ENCODE measurements at places on chromosomes 7 and 10.

DNA sequence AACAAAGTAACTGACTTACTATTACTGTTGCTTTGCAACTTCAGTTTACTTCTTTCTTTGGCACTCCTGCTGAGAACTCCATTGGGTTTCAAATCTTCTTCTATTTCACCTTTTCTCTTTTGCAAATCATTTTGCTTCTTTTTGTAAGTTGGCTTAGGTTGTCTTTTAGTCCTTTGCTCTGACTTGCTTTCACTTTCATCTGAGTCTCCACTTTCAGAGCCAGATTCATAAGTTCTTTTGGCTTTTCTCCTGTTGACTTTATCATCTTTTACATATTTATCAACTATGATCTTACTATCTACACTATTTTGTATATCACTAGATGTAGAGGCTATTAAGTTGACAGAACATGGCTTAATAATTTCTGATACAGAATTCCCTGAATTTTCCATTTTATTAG lies 73.4 kb downstream of the NRBF2 start:
- DNase-seq: no peak

- DNase-seq: no peak
Observed at GRCh38 chr7:68866200-68866570, 732.1 kb upstream of the AUTS2 start.

DNA sequence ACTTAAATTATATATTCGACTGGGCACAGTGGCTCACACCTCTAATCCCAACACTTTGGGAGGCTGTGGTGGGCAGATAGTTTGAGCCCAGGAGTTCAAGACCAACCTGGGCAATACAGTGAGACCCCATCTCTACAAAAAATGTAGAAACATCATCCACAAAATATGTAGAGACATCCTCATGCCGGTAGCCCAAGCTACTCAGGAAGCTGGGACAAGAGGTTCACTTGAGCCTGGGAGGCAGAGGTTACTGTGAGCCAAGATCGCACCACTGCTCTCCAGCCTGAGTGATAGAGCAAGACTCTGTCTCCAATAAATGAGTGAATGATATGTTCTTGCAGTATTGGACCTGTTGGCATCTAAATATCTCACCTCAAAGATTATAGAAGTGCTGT lies 22.6 kb upstream of the TNS3 start:
- no peak for DNase-seq

DNA sequence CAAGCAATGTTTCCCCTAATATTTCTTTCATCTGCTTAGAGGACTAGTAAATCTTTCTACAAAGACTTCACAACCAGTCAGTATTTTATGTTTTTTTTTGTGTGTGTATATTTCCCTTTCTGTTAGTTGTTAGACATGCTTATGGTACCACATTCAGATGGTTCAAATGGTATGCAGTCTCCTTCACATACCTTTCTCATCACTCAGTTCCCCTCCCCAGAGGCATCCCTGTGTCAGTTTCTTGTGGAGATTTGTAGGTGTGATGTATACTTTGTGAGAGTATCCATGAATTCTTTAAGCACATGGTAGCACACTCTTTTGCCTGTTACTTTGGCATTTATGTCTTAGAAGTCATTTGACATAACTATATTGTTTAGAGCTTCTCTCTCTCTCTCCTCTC lies 4.4 kb downstream of the ZNF485 start:
- DNase-seq: no peak

- no peak for DNase-seq
Observed at GRCh38 chr10:45422207-45422865, 48.3 kb downstream of the ALOX5 start.

DNA sequence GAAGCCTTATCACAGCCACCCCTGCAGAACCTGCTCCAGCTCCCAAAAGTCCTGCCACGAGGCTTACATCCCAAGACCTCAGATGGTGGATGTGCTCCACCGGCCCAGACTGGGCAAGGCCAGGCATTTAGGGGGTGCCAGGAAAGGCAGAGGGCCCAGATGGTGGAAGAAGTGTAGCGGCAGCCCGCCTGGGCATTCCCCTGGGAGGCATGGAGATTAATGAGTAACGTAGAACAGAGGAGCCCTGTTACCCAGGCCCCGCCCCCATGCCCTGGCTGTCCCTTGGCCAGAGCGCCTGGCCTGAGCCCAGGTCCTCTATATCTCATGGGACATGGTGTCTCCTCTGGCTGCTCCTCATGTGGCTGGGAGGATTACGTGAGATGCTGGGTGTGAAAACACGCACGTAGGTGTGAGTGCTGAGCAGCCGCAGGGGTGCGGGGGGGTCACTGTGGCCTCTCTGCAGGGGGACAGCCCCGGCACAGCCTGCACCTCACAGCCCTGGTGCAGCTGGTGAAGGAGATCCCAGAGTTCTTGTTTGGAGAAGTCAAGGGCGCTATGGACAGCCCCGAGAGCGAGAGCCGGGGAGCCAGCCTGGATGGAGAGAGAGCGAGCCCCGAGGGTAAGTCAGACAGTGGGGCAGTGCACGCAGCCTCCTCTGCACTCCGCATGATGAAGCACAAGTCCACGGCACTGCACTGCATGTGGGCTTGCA lies 52.9 kb downstream of the ZNF467 start:
- DNase-seq: no peak

DNA sequence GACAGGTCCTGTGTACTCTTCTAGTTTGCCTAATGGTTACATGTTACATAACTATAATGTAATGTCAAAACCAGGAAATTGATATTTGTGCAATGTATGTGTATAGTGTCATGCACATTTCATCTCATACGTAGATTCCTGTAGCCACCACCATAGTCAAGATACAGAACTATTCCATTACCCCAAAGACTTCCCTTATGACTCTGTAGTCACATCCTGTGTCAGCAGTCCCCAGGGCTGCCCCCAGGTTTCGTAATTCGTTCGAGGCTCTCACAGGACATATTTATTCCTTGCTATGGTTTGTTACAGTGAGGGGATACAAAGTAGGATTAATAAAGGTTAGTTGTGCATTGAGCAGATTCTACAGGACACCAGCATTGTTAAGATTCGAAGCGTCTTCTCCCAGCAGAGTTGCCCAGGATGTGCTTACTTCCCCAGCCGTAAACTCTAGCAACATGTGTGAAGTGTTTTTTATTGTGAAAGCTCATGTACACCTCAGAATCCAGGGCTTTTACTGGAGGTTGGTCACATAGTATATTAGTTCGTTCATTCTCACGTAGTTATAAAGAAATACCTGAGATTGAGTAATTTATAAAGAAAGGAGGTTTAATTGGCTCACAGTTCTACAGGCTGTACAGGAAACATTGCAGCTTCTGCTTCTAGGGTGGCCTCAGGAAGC lies 18.6 kb downstream of the RABGEF1 start:
- no peak for DNase-seq

DNA sequence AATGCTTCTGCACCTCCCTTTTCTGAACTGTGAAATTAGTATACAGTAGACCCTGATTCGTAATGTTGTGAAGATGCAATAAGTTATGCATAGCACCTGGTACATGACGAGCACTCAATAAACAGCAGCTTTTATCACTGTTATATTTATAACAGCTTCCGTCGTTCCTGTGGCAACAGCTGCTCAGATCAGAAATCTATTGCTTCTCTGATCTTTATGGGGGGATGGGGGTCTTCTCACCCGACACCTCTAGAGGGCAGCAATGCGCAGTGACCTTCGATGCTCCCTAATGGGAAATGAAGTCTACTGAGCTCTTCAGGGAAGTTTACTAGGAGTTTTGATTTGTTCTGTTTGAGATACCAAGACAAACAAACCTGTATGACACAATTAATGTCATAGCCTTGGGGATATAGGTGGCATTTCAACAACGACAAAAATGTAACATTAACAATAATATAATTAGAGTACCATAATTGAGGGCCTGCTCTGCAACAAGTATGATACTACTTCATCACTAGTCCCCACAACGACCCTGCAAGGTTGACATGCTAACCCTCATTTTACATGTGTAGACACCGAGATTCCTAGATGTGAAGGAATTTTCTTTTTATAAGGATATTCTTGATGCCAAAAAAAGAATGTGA lies 289.6 kb downstream of the SFMBT2 start:
- DNase-seq: peak; percentile 41

DNA sequence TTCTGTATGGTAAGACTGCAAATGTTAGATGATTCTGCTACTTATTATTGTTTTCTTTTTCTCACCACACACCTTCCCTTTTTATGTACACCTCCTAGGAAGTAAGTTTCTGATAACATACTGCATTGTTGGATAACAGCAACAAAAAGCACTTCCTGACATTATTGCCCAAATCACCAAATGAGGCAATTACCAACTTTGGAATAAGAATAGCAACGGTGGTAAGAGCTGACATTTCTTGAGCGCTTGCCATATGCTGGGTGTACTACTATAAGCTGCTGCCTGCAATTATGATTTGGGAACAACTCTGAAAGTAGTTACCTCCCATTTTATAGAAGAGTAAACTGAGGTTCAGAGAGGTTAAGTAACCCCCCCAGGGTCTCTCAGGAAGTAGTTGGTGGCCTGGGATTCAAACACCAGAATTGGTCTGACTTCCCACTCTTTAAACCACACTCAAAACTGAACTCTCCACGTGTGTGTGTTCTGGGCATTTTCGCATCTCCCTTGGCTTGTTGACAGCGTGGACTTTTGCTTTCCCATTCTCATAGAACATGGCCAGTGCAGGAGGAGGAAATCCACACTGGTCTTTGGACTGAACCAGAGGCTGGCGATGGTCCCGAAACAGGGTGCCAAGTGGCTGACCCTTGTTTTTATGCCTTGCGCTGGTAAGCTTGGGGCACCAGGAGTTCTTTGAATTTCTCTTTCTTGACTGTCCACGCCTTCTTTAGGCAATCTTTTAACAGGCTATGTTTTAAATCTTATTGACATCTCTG lies 71.4 kb downstream of the TCF7L2 start:
- DNase-seq: no peak

DNA sequence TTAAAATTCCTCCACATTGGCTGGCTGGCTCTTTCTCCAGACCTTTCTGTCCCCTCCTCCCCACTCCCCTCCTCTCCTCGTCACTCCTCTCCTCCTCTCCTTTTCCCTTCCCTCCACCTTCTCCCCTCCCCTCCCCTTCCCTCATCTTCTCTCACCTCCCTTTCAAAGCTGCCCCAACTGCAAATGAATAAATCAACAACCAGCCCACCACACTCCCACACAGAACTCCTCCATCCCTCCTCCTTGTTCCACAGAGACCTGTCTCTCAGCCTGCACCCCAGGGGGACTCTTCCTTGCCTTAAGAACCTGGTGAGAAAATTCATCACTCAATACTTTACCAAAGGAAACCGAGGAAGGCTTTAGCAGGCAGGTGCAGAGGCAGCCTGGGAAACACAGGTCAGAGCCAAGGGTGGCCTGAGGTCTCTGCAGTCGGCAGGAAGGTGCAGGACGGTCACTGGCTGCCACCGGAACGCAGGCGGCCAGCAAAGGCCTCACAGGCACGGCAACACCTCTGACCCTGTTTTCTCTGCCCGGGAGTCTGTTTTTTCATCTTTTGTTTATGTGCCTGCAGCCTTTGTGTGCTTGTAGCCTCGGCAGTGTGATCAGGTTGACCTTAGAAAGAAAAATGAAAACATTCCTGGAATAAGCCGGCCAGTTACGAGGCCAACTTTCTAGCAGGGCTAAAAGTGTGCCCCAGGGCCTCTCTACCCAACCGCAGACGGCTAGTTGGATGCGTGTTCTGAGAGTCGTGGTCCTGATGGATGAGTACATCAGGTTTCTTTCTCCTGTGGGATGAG lies 207.6 kb upstream of the KLF6 start:
- DNase-seq: no peak

DNA sequence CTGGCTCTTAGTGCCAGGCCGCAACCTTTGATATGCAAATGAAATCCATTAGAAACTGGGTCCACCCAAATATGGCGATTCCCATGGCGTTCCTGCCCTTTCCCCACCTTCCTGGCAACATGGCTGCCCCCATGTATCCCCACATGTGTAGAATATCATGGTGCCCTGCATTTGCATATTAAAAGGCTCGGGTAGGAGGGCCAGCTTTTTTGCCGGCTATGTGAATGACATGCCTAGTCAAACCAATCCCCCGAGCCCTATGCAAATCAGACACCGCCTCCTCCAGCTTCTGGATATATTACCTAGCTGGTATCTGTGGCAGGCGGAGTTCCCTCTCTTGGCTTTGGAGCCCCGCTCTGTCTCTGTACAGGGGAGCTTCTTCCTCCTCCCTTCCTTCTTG lies 18.3 kb downstream of the MMS19 start:
- no peak for DNase-seq

GRCh38 chr7:37765872-37766525 lies 82.4 kb upstream of the NME8 start:
- no peak for DNase-seq

DNA sequence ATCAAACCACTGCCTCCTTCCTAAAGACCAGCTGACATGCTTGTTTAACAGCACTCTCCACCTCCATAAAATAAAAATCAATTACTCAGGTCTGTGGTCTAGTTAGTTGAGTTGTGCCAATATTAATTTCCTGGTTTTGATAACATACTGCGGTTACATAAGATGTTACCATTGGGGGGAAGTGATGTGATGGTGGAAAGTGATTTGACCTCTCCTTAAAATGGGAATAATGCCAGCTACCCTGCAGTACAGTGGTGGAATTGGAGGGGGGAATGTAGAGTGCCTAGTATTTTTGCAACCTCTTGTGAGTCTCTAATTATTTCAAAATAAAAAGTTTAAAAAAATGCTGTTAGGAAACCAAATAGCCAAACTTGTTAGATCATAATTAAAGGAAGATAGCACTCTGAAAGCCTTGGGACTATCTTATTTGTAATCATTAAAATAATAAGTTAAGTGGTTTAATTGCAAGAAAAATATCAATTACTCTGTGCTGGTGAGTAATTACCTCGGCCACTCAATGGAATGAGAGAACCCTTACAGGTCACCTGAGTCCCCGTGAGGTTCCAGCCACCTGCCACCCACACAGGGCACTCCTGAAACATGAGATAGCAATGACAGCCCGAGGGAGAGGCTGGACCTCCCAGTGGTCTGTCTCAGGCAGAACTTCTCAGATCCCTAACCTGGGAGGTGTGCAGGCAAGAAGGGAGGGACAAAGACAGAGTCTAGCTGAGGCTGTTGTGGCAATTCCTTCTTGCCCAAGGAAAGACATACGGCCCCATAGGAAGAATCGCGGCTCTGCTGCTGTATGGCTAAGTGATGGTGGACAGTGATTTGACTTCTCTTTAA lies 94.1 kb downstream of the SH3PXD2A start:
- DNase-seq: no peak

DNA sequence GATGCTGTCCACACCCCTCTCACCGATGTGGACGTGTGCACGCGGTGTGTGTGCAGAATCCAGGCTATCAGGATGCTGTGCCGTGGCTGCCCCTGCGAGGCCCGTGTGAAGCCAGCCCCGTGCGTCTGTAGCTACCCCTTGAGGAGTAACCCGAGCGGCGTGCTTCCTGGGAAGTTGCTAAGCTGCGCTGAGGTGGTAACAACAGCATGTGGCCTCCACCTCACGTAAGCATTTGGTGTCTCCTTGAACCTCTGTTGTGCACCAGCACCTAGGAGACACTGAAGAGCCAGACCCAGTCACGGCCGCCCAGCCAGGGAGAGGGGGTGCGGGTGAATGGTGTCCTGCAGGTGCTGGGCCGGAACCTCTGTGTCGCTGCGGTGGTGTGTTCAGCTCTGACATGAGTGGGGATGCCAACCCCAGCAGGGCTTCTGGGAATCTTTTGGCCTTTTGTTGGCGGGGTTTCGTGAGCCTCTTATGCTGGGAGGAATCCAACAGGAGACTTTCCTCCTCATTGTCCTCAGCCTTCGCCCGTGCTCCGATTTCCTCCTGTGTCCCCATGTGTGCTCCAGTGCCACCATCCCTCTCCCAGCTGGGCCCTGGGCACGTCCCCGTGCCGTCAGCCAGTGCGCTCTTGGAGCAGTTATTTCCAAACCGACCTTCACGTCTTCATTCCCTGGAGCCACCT lies 60.4 kb downstream of the DNAJB6 start:
- no peak for DNase-seq

All from stimulated activated CD4-positive, alpha-beta T cell treated with anti-CD3 and anti-CD28 coated beads, Interleukin-15, amount 100 ng/mL, for 1 hour (primary cell).